ENCODE measurements at places on chromosomes 1 and 21.

DNA sequence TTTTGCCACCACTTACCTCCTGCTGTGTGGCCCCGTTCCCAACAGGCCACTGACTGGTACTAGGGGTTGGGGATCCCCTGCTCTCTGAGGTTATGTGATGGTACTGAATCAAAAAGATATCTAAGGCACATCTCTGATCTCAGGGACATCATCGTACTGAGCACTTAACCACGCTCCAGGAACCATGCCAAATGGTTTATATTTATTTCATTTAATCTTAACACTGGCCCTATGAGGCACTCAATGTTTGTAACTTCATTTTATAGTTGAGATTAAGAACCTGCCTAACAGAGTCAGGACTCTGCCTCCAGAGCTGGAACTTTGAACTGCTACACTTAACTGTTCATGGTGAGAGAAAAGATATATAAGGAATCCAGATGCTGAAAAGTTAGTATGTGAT, 98.0 kb upstream of the HP1BP3 start:
- DNase-seq = peak; percentile 46

GRCh38 chr1:94227624-94228023, 9.8 kb downstream of the ARHGAP29 start:
- no peak for DNase-seq

GRCh38 chr1:178192686-178193085, 98.8 kb downstream of the RASAL2 start:
- DNase-seq = peak; percentile 84

- DNase-seq = no peak
These were observed 11.4 kb downstream of the TTC34 start for GRCh38 chr1:2789986-2790581.

GRCh38 chr1:117606649-117607430, 992 bp downstream of the TENT5C start:
- peak; percentile 20 for DNase-seq

Measured in fibroblast of mammary gland (primary cell).